AG04449 (cell line): ENCODE measurements at places on chromosomes 16 and 17.

DNA sequence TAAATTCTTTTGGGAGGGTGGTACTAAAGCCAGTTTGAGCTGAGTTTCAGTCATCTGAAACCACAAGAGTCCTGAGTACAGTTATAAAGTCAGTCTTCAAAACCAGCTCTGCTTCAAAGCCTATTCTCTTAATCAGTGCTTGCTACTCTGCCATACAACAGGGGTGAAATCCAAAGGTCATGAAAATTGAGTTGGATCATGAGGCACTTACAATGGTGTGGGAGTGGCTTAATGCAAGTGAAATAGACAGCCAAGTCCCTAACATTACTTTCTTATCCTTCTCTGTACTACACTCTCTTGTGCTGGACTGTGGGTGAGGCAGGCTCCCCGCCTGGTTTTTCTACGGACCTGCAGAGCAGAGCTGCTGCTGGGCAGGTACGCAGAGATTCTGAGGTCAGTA, 12.4 kb downstream of the CBLN1 start:
- no peak for DNase-seq

DNA sequence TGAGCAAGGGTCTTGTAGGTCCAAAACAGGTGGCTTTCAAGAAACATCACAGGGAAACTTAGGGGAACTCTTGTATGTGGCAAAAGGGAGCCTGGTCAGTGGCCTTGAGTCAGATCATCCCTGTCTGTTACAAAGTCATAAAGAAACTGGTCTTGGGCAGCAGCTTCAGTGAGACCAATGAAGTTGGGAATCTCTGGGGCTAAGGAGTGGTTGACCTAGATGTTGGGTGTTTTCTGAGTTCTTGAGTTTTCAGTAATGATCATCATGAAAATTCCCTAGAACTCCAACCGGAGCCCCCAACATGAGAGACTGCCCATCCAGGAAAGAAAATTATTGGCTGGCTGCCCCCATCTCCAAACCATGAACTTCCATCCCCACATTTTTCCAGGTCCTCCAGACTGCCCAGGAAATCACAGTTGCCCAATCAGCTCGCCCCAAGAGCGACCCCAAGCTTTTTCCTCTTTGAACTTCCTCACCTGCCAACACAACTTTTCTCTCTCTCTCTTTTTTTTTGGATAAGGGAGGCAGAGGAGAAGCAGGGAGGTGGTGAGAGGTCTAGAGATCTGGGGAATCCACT, 3.9 kb downstream of the CCR7 start:
- DNase-seq, result no peak

GRCh38 chr16:11056090-11056992, 112.0 kb downstream of the CLEC16A start:
- no peak for DNase-seq

DNA sequence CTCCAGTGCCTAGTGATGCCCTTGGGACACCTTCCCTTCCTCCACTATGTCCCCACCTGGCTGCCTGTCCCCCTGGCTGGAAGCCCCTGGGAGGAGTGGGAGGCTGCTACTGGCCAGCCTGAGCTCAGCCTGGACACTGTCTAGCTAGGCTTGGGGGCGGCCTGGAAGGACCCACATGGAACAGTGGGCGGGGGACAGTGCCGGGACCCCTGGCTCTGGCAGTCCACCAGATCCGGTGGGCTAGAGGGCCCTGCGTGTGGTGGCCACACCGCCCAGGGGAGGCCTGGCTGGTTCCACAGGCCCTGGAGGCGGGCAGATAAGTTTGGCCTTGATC, 388.0 kb upstream of the TNRC6C start:
- DNase-seq, result no peak

DNA sequence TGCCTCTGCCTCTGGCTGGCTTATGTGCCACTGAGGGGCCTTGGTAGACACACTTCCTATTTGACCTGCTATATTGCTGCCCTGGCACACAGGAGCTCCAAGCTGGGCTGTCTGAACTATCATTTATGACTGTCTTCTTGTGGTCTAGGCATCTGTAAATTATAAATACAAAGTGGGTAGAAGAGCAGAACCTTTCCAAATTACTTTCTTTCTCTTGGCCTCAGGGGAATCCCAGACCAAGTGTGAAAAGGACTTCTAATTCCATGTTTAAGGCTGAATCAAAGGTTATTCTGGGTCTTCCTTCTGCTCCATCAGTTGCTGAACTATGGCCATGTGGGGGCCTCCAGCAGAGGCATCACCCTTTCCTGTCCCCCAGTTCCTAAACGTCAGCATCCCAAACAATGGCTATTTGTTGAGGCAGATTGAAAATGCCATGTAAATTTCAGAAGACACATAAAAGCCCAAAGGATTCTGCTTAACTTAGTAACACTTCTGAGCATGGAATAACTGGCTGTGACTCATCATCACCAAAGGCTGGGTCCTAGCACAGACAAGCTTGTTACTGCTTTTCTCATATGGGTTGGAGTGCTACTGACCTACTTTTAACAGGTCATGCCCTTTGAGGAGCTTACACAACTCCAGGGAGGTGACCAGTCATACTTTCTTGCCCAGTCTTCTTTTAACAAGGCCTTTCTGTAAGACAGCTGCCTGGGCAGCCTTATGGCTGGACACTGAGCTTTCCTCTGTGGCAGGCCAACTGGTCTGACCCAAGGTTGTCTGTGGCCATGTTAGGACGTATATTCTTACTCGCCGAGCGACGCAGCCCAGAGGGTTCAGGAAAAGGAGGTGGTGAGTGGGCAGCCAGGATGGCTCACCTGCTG, 154.8 kb downstream of the VPS53 start:
- DNase-seq, result peak; percentile 74
